ENCODE measurements at places on chromosomes 7 and 10. TPM values are rescaled to one million over a fixed set of nuclear protein-coding genes. Genes with fewer than 3 reads are reported as not detected.

- no peak for DNase-seq
Measured at GRCh38 chr10:35961501-35961900, 319.4 kb upstream of the FZD8 start.

DNA sequence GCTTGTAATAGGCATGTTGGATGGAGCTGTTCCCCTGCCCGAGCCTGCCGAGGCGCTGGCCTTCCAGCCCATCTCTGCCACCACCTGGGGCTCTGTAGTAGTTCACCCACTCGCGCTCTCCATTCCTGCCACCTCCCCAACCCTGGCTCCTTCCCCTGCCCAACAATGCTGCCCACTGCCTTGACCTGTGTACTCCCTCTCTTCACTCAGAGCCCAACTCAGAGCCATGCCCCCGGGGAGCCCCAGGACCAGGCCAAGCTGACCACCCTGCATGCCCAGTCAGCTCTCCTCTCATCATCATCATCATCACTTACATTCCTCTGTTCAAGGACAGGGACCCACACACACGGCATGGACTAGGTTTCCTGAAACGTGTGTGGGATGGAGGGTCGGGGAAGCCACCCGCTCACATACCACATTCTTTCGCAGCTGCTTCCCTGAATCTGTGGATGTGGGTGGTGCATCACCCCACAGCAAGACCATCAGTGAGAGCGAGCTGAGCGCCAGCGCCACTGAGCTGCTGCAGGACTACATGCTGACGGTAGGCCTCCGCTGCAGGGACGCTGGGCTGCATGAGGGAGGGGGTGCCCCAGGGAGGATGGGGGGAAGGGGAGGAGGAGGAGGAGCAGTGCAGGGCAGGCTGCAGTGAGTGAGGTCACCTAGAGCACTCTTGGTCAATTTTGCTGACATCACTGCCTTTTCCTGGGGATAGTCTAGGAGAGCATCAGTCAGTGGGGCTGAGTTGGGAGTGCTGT lies 15.6 kb downstream of the NACAD start:
- DNase-seq = no peak

- no peak for DNase-seq
Measured at GRCh38 chr10:469947-470338, 219.5 kb downstream of the DIP2C start.

DNA sequence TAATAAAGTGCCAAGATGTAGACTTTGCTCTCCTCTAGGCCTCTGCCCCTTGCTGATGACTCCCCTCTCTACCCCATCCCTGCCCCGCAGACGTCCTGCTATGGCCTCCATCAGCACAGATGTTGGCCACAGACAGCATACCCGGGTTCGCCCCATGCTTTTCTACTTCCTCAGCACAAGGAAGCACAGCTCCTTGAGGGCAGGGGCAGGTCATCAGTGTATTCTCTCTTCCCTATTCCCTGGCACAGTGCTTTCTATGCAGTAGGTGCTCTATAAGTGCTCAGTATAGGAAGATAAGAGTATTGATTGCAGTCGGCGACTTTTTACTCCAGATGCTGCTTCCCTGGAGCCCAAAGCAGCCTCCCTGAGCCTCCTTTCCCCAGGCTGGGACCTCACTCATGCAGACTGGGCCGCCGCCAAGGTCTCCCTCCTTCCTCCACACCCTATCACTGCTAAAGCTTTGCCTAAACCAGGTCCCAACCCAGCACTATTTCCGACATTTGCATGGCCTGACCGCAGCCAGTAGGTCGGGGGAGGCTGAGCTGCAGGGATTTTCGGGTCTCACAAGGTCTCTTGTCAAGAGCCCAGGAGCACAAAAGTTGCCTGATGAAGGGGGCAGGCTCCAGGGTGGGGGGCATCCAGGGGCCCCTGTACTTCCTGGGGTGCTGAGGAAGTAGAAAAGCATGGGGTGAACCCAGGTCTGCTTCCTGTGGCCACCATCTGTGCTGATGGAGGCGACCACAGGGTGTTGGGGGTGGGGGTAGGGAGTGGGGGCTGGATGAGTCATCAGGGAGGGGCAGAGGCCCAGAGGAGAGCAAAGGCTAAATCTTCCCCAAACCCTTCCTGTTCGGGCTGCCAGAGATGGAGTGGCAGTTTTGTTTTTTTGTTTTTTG lies 8.0 kb downstream of the CALHM3 start:
- no peak for DNase-seq

DNA sequence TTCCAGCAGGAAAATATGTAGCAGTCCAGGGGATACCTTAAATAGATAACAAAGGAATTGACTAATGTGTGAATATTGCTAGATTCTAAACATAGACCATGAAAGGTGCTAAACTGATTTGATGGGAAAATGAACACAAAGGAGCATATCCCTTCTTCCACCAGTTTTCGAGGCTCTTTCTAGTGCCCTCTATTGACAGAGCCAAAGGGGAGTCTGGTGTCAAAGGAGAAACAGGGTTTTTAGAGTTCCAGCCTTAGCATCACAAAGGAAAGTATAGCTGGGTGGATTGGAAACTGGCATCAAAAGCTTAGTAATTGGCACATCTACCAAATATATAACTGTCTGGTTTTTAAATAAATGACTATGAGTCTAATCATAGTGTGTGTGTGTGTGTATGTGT lies 636.8 kb downstream of the ETV1 start:
- DNase-seq = no peak

- no peak for DNase-seq
Measured at GRCh38 chr10:2791774-2792443, 275.4 kb upstream of the PFKP start.

DNA sequence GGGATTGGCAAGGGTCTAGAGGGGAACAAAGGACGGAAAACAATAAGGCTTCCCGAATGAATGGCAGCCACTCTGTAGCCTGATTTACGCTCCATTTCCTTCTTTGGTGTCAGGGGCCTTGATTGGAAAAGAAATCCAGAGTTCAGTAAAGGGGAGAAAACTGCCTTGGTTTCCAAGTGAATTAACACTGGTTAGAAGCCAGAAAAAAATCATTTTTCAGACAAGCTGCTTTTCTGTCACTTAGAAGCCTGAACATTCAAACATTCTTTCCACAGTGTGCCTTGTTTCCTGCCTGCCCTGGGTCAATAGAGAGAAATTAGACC lies 283 bp upstream of the TRDMT1 start:
- DNase-seq = no peak

GRCh38 chr10:34826857-34827766 lies 12.0 kb upstream of the PARD3 start:
- DNase-seq = no peak

- DNase-seq = no peak
Measured at GRCh38 chr7:100099452-100099851, 1.7 kb downstream of the MCM7 start.

- DNase-seq = no peak
Measured at GRCh38 chr10:8360814-8361509, 306.5 kb downstream of the GATA3 start.

GRCh38 chr7:103592844-103593243 lies 146.8 kb upstream of the SLC26A5 start:
- no peak for DNase-seq

DNA sequence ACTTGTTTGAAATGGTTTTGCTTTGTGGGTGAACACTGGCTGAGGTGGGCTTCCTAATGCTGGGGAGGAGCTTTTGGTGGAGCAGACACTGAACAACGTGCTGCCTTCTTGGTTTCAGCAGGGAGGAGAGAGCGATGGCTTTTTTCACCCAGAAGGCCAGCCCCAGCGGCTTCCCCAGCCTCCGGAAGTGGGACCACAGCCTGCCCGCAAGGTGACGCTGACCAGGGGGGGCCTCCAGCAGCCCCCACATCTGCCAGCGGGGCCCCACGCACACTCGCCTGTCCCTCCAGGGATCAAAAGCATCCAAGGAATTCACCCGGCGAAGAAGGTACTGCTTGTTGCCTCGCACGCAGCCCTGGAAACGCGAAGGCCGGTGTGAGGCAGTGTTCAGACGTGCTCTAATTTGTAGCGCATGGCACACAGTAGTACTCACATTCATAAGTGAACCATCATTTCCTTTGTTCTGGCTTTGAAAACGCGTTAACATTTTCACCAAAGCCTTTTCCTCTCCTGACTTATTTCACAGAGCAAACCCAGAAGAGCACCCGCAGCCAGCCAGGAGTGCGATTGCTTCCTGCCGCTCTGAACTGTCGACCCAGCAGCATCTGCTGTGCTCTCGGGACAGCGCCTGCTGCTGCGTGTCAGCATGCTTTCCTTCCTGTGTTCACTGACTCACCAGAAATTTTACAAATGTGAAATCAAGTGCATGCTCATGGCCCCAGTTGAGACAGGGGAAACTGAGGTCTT lies 48.4 kb downstream of the SHH start:
- no peak for DNase-seq

DNA sequence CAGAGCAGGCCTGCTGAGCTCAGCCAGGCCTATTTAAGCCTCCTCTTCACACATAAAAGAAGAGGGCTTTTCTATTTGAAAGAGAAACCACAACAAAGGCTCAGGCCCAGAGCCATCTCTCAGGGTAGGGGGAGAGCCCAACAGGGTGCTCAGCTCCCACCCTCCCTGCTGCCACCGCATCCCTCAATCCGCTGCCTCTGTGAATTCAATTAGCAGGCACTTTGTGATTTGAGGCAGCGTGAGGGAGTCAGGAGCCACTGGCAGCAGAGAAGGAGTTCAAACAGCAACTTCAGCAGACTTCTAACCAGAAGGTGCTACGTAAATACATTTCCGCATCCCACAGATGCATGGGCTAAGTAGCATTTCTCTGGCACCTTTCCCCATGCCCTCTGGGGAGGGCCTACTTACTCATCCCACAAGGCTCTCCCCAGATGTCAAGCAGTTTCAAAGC lies 45.2 kb downstream of the LRRC20 start:
- DNase-seq = no peak

DNA sequence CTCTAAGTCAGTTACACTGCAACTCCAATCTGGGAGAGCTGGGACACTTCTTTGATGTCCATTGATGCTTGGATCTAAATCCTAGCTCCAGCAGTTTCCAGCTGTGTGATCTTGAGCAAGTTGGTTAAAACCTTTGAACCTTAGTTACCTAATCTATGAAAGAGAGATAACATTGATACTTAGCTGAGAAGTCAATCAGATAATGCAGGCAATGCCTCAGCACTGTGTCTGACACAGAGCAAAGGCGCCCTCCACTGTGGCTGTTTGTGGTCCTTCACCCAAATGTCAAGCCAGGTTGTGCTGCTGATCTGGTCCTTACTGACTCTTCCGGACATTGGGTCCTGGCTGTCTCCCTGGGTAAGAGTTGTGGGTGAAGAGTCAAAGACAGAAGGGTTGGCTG lies 20.2 kb downstream of the DNTT start:
- DNase-seq = no peak

GRCh38 chr7:28621369-28621841 lies 209.1 kb downstream of the CREB5 start:
- no peak for DNase-seq

Gene CDK14
- polyA plus RNA-seq = 30.9 TPM

Gene CHAT
- not detected for polyA plus RNA-seq

Gene HOXA3
- polyA plus RNA-seq = 41.2 TPM

Gene UPK3BL2
- polyA plus RNA-seq = 14.0 TPM

Measured in left lung (tissue), 14 donors.